ENCODE measurements at places on chromosomes 3 and 15. TPM values are rescaled to one million over a fixed set of nuclear protein-coding genes. Genes with fewer than 3 reads are reported as not detected.

GRCh38 chr3:174431717-174432116 is 427.4 kb upstream of the NAALADL2 start:
- no peak overlapping the region for H3K27ac ChIP-seq
- peaks cover 9% of the 10 kb centered on the region for H3K4me1 ChIP-seq
- H3K36me3 ChIP-seq, result peaks cover 6% of the 10 kb centered on the region
- H3K27me3 ChIP-seq, result peaks cover 2% of the 10 kb centered on the region
- no peak for DNase-seq

GRCh38 chr3:1703169-1703568 is 395.5 kb upstream of the CNTN4 start:
- H3K4me3 ChIP-seq, result no peak overlapping the region
- H3K4me1 ChIP-seq, result no peaks in the 10 kb centered on the region
- no peak for DNase-seq
- H3K27ac ChIP-seq, result no peak overlapping the region
- H3K27me3 ChIP-seq, result no peaks in the 10 kb centered on the region
- H3K36me3 ChIP-seq, result no peaks in the 10 kb centered on the region

DNA sequence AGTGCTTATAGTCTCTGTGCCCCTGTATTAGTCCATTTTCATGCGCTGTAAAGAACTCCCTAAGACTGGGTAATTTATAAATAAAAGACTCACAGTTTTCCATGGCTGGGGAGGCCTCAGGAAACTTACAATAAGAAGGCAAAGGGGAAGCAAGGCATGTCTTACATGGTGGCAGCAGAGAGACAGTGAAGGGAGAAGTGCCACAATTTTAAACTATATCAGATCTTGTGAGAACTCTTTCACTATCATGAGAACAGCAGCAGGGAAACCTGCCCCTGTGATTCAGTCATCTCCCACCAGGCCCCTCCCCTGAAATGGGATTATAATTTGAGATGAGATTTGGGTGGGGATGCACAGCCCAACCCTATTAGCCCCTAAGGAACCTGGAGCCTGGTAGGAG is 243.2 kb downstream of the EDEM1 start:
- no peak for DNase-seq
- no peaks in the 10 kb centered on the region for H3K4me1 ChIP-seq
- no peak overlapping the region for H3K27ac ChIP-seq
- peaks cover 3% of the 10 kb centered on the region for H3K27me3 ChIP-seq

DNA sequence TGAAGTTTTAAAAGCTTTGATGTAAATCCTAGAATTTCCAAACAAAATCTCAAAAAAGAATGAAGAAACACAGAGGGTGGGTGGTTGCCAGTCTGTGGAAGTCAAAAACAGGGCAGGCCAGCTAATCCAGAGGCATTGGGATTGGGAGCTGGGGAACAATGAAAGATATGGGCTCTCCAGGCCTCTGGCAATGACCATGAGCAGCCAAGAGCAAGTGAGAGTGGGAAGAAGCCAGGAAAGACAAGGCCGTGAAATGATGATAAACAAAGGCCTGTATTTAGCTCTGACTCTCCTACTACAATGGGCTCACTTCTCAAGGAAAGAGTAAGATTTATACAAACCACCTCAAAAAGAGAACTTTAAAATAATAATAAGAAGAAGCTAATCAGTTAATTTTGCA is 248.5 kb downstream of the ZMAT3 start:
- no peak overlapping the region for H3K4me3 ChIP-seq
- no peaks in the 10 kb centered on the region for H3K4me1 ChIP-seq
- H3K27me3 ChIP-seq, result no peaks in the 10 kb centered on the region

- H3K4me1 ChIP-seq, result peaks cover 10% of the 10 kb centered on the region
- H3K27me3 ChIP-seq, result no peaks in the 10 kb centered on the region
- no peak overlapping the region for H3K4me3 ChIP-seq
- no peak for DNase-seq
- no peaks in the 10 kb centered on the region for H3K36me3 ChIP-seq
- H3K27ac ChIP-seq, result no peak overlapping the region
Measured at GRCh38 chr3:111392894-111393398, 149.1 kb upstream of the CD96 start.

- H3K4me1 ChIP-seq, result no peaks in the 10 kb centered on the region
- no peak overlapping the region for H3K27ac ChIP-seq
- no peak overlapping the region for H3K4me3 ChIP-seq
- peaks cover 3% of the 10 kb centered on the region for H3K27me3 ChIP-seq
- H3K36me3 ChIP-seq, result no peaks in the 10 kb centered on the region
- no peak for DNase-seq
Measured at GRCh38 chr3:144511346-144511745, 539.7 kb downstream of the DIPK2A start.

GRCh38 chr3:182303169-182303568 is 490.1 kb upstream of the ATP11B start:
- H3K36me3 ChIP-seq, result no peaks in the 10 kb centered on the region
- no peaks in the 10 kb centered on the region for H3K4me1 ChIP-seq
- no peak for DNase-seq
- no peak overlapping the region for H3K4me3 ChIP-seq
- H3K27ac ChIP-seq, result no peak overlapping the region
- no peaks in the 10 kb centered on the region for H3K27me3 ChIP-seq

DNA sequence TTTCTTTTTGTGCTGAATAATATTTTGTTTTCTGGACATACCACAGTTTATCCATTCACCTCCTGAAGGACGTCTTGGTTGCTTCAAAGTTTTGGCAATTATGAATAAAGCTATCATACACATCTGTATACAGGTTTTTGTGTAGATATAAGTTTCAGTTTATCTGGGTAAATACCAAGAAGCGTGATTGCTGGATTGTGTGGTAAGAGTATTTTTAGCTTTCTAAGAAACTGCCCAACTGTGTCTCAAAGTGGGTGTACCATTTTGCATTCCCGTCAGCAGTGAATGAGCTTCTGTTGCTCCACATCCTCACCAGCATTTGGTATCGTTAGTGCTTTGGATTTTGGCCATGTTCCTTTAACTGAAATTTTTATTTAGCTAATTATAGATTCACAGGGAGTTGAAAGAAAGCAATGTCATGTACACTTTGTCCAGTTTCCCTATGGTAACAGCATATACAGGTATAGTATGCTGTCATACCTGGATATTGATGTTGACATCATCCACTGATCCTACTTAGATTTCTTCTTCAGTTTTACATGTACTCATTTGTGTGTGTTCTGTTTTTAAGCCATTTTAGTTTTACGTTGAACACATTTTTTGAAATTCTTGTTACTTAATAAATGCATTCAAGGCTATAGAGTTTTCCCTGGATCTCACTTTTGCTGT is 11.9 kb downstream of the ARID3B start:
- H3K4me3 ChIP-seq, result no peak overlapping the region
- no peak overlapping the region for H3K27ac ChIP-seq
- H3K27me3 ChIP-seq, result no peaks in the 10 kb centered on the region

The C3orf33 gene
- total RNA-seq, result 3.2 TPM

The DTX3L gene
- 10.3 TPM for total RNA-seq

The EHD4 gene
- total RNA-seq, result 14.7 TPM

The CCR2 gene
- total RNA-seq, result not detected

The GOLGA8T gene
- total RNA-seq, result not detected

The KY gene
- not detected for total RNA-seq
